ENCODE measurements at places on chromosomes 7 and 10.

DNA sequence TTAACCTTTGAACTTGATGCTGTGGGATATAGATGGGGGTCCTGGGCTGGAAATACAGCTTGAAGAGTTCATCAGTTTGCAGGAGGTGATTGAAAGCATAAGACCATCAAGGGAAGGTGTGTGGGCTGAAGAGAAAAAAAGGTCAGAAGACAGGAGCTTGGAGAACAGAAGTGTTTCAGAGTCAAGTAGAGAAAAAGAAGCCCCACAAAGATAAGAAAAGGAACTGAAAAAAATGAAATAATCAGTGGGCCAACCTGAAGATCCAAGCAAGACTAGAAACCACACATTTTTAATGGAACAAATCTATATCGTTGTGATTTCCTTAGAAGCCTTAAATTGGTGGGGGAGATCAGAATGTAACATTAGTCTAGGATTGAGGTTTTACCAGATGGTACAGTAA lies 22.5 kb downstream of the ZEB1 start:
- DNase-seq, result no peak

- DNase-seq, result no peak
Measured at GRCh38 chr10:62075912-62076311, 174.4 kb downstream of the ARID5B start.

DNA sequence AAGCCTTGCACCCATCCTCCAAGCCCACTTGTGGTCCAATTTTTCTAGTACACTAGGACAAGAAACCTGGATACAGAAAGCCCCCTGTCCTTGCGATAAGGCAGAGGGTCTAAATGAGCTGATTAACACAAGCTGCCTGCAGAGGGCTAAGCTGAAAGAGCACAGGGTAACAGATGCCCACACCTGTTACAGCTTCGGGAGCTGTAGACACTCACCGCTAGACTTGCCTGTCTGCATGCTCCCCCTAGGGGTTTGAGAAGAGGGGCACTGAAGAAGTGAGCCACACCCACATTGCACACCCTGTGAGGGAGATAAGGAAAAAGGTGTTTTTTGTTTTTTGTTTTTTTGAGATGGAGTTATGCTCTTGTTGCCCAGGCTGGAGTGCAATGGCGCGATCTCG lies 386.5 kb upstream of the AUTS2 start:
- DNase-seq, result no peak

DNA sequence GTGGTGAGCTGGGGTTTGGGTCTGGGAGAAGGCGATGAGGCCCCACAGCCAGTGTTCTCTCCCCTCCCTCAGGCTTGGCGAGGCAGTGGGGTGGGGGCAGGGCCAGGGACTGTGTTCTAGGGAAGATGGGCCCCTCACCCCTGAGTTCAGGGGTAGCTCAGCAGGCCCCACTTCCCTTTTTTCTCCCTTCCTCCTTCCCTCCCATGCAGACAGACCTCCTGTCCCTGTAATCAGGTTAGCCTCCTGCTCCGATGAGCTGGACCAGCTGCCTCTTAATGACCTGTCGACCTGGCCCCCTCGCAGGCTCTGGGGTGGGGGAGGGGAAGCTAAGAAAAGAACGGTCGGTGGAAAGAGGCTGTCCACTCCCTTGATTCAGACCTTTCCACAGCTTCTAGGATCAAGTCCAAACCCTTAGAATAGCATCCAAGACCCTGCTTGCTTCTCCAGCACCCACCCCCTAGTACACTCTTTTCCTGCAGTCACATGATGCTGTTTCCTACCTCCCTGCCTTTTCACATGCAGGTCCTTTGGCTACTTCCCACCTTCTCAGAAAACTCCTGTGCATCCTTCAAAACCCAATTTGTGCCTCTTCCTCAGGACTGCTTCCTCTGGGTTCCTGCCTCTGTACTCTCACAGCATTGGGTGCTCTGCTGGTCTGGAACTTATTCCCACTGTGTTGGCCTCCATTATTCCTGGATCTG lies 64.1 kb downstream of the ZMIZ1 start:
- DNase-seq, result no peak

DNA sequence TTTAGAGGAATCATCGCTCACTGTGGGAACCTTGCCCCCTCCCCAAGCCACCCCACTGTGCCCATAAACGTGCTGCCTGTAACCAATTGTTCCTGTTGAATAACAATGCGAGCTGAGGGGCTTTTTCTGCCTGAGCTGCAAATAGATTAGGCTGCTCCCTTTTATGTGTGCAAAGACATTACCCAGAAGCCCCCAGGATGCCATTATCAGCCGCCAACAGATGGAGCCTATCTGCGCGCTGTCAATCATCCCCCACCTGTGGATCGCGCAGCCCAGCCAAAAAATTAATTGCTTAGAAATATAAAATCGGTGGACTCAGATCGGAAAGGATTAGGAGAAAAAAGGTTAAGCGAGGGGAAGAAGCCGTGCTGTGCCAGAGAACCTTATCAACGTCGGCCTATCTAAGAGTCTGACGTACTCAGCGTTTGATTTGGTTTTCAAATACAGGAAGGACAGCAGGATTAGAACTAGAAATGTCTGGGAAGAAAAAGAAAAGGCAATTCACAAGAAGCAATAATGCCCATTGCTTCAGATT lies 167.3 kb upstream of the MYO3A start:
- no peak for DNase-seq

DNA sequence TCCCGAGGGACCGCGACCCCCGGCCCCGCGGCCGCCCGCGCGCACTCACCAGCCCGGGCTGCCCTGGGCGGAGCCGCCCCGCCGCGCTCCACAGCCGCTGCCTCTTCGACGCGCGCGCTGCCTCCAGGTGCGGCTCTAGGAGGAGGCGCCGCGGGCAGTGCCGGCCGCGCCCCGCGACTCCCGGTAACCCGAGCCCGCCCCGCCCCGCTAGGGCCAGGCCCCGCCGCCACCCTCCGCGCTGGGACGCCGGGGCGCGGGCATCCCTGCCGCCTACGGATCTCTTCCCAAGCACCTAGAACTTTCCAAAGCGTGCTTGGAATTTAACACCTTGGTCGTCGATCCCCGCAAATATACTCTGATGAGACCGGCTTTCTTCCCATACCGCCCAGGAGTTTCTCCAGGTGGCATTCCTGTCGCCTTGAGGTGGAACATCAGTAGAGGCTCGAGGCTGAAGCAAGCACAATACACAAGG lies at the start of gene SLC26A5:
Gene SLC26A5, minus strand, starts transcription at position 159 of the 472 bp plus-strand sequence. CDS start 24,693 bp downstream, outside the sequence.
- DNase-seq, result no peak

- DNase-seq, result no peak
Measured at GRCh38 chr7:45223728-45224630, 66.4 kb downstream of the RAMP3 start.

DNA sequence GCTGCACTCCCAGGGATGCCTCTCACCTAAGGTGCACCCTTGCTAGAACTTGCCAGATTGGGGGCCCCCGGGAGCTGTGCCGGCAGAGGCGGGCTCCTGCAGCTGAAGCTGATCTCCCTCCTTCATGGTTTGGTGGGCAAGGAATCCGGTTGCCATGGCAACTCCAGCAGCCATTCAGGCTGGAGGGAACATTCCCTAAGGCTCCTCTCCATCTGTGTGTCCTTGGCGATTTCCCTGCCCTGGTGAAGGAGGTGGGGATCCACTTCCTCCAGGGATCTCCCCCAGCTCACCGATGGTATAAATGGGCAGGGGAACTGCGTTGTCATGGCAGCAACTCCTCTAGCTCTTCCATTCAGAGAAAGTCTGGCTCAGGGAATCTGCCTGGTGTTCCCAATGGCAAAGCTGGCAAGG lies 49.6 kb upstream of the GPR158 start:
- no peak for DNase-seq

DNA sequence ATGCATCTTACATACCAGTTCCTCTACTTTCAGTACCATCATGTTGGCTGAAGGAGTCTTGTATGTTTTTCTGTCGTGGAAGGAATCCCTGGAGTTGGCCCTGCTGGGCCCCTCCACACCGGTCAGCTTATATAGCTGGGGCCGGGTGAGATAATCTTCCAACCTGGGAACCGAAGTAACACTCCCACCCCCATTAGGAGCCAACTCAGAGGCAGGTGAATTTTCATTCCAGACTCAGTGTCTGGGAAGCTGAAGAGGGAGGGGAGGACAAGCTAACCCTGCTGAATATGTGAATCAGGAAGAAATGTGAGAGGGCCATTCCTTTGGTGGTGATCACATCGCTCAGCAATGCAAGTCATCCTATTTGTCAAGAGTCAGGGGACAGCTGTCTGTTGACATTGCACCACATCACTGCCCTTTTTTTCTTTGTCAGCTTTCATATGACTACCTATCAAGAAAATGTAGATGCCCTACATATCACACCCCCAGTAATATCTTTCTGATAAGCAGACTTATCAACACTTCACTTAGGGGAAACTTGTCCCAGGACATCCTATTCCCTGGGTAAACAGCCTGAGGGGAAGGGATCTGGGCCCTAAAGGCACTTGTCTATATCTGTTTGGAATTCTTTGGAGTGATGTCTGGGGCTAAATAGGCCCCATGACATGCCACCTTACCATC lies at the start of gene ANKRD1:
Gene ANKRD1, minus strand, starts transcription at position 102 of the 681 bp plus-strand sequence. Its CDS starts 60 bp downstream, at position 42.
- DNase-seq, result no peak

- no peak for DNase-seq
Measured at GRCh38 chr10:102188298-102188940, 36.2 kb downstream of the NOLC1 start.

DNA sequence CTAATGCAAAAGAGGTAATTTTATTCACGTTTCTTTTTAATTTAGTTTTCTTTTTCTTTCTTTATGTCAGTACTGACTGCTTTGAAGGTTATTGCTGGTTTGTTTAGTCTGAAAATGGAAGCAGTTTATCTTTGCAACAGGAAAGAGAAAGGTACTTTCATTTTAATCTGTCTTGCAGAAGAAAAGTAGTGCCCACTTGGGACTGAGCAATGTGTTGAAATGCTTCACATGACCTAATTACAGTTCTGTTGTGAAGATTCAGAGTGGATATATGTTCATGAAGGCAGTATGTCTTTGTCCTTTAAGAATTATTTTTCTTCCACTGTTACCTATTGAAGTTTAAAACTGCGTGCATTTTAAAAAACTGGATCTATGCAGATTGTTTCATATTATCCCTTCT lies 80.1 kb downstream of the ANKIB1 start:
- no peak for DNase-seq

DNA sequence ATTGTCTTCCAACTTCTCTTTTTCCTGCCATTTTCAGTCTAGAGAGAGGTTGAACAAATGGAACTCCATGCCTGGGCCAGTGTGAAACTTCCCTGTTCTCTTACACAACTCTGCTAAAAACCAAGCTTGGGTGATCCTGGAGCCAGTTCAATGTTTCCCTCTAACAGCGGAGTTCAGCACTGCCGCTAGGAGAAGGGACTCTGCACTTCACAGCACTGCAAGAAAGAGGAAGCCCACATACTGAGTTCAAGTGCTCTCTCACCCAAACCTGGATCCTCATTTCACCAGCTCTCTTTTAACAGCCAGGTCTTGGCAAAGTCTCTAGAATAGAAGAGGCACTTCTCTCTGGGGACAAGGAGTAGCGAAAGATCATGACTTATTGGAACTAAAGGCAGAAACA lies 18.8 kb downstream of the FOXI2 start:
- no peak for DNase-seq

GRCh38 chr7:139829775-139830117 lies 682 bp downstream of the TBXAS1 start:
- no peak for DNase-seq

GRCh38 chr10:117071286-117072050 lies 66.5 kb upstream of the SHTN1 start:
- DNase-seq, result no peak

DNA sequence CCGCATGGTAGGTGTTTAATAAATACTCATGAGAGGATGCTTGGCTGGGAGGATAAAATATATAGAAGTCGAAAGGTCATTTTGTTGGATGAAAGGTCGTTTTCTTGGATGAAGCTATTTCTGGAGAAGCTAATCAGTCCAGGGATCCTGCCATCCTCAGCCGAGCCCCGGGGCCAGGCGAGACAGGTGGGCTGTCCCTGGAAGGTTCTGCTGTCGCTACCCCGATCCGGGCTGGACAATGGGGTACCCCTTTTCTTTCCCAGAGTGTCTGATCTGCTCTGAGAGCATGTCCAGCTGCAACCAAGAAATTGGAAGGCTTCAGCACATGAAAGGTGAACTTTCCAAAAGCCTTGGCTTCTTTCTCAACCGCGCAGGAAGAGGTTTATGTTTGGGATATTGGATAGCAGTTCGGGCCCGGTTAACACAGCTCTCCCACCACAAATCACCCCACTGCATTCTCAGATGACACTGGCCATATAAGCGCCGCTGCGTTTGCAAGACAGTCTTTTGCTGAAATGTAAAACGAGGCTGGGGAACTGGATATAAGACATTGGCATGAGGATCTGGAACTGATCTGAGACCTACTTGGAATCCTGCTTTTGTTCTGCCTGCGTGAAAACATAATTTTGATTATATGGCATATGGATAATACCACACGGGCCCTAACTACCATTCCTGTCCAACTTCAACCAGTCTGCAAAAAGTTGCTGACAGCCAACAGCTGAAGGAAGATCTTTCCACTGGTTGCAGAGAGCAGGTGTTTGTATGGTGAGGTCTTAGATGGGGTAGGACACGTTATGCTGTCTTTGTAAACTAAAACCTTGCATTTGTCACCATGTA lies 31.2 kb upstream of the MSRB2 start:
- no peak for DNase-seq

DNA sequence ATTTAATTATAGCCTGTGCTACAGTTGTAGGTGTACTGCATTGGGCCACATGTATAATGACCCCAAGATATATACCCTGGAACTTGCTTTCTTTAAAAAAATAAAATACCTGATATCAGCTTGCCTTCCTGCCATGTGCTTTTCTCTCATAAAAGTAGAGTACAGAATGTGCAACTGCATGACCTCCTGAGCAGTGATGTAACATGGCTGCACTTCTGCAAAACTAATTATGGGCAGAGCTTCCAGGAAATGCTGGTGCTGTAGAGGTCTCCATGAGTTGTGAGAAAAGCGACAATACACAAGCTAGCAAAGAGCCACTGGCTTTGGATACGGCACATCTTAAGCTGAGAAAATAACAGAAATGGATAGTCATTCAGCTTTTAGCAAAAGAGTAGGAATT lies 6.5 kb upstream of the ERLIN1 start:
- no peak for DNase-seq

- DNase-seq, result no peak
Measured at GRCh38 chr10:6593241-6593671, 13.2 kb upstream of the PRKCQ start.

GRCh38 chr10:3499120-3499519 lies 285.9 kb downstream of the KLF6 start:
- no peak for DNase-seq

DNA sequence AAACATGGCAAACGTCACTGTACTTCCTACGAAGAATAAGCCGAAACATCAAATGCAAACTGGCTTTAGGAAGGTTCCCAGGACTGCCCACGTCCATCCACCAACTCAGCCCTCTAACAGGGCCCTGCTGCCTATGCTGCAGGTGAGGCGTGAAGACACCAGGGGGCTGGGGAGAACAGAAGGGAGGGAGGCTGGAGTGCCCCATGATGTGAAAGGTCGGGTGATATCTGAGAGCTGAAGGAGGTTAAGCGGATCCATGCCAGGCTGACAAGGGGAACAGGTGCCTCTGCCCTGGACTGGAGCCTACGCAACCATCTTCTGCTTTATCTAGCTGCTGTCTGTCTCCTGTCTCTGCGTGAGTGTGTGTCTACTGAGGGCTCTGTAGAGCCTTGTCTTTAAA lies 40.2 kb upstream of the ATP6V0A4 start:
- no peak for DNase-seq
